Amniotic stem cell (primary cell): ENCODE measurements at places on chromosomes 2 and 18.

GRCh38 chr2:37418956-37419355 lies 74.5 kb downstream of the QPCT start:
- DNase-seq, result no peak

DNA sequence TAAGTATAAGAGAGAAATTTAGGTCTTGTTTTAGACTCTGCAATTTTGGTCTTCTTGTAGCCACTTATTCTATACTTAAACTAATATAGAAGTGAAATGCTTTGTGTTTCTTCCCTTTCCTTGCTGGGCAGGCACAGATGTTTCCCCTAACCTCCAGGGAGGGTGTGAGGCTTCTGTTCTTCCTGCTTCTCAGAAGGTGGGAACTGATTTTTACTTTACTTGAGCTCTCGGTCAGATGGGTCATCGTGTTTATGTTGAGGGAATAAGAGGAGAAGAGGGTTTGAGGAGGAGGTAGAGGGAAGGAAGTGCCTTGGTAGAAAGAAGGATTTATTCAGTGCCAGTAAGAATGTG lies 92.5 kb upstream of the CXCR4 start:
- no peak for DNase-seq

- DNase-seq, result no peak
Observed at GRCh38 chr2:223989856-223990232, 32.6 kb downstream of the MRPL44 start.

GRCh38 chr2:236959876-236960275 lies 125.8 kb upstream of the COPS8 start:
- DNase-seq, result no peak

- no peak for DNase-seq
Observed at GRCh38 chr2:120817136-120817955, 81.7 kb downstream of the GLI2 start.

DNA sequence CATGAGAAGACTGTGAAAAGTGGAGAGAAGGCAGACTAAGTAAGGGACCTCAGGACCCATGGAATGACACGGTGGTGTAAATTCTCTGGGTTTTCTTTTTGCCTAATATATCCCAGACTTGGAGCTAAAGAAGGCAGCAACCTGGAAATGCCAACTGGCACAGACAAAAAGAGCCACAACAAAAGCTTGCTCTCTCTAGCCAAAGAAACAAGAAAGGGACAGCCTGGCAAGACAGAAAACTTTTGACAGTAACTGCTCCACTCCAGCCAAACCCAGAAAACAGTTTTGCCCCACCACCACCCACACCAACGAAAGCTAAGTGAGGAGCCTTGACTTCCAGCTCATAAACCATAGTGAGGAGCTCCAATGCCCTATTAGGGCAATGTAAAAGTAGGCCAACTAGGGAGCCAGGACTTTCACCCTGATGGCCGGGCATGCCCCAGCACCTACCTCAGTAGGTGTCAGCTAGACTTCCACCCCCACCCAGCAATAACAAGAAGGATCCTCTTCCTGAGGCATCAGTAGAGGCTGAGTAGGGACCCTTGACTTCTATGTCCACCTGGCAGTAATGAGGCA lies 35.5 kb downstream of the PELI1 start:
- no peak for DNase-seq

DNA sequence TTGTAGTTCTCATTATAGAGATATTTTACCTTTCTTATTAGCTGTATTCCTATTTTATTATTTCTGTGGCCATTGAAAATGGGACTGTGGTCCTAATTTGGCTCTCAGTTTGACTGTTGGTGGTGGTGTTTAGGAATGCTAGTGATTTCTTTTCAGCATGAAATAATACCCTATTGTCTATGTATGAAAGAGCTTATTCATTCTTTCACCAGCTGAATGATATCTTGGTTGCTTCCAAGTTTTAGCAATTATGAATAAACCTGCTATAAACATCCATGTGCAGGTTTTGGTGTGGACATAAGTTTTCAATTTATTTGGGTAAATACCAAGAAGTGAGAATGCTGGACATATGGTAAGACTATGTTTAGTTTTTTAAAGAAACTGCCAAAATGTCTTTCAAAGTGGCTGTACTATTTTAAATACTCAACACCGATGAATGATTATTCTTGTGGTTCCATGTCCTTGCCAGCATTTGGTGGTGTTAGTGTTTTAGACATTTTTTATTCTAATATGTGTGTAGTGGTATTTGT lies 501.6 kb upstream of the GYPC start:
- no peak for DNase-seq

DNA sequence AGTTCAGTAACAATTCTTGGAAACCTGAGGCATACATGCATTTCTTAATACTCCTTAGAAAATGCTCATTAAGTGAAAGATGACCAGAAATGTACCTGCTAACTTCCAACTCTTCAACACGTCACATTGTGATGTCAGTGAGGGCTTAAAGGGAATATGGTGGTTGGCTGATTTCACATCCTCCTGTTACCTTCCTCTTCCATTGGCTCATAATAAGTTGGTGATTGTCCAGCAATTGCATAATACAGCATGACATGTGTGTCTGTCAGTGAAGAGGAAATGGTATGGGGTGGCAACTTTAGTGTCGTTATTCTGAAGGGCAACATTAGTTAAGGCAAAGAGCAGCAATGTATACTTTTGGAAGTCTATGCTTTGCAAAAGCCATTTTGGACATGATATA lies 26.0 kb downstream of the PLEK start:
- DNase-seq, result no peak

- DNase-seq, result no peak
Observed at GRCh38 chr18:31631526-31631925, 39.8 kb downstream of the TTR start.

DNA sequence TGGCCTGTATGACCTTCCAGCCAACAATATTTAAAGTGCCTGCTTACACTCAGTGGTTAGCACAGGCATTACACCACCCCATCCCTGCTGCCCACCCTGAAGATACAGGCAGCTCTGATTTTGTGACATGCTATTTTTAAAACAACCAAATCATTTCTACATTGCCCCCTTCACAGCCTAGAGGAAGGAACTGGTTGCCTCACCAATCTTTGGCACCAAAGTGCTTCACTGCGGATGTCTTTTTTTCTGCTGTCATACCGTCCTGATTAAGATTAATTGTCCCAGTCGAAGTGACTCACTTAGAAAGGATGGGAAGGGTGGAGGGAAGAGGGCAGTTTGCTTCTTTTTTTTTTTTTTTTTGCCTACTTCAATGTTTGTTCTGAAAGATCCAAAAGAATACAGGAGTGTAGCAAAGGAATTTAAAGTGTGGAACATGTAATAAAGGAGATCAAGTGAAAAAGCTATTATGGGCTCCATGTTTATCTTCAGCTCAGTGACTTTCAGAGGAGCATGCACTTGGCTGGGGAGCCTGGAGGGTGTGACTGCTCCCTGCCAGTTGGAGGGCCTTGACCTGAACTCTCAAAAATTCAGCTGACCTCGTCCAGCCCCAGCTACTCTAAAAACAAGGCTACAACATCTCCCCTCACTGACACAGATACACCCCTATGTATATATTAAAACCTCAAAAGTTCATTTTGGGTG lies 501.1 kb upstream of the TNP1 start:
- DNase-seq, result no peak

- DNase-seq, result no peak
Observed at GRCh38 chr2:156918410-156918809, 339.1 kb upstream of the GALNT5 start.

- no peak for DNase-seq
Observed at GRCh38 chr2:45120546-45120945, 111.3 kb upstream of the SIX2 start.

- no peak for DNase-seq
Observed at GRCh38 chr2:67389286-67389685, 7.8 kb upstream of the ETAA1 start.

- DNase-seq, result no peak
Observed at GRCh38 chr2:146451972-146452371, 1392.9 kb upstream of the ACVR2A start.

DNA sequence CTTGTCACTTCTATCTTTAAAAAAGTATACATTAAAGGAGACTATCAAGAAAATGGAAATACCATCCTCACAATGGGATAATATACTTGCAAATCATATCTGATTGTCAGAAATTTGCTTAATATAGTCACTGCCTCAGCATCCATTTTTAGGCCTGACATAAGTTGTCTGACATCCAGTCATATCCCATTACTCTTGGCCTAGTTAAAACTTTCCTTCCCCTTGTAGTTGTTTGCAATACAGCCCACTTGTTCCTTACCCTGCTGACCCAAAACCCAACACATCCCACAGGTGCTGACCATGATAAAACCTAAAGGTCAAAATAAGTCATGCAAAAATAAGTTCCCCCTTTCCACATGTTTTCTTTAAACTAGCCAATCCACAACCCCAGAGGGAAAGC lies 3.6 kb upstream of the ARHGEF33 start:
- DNase-seq, result no peak

DNA sequence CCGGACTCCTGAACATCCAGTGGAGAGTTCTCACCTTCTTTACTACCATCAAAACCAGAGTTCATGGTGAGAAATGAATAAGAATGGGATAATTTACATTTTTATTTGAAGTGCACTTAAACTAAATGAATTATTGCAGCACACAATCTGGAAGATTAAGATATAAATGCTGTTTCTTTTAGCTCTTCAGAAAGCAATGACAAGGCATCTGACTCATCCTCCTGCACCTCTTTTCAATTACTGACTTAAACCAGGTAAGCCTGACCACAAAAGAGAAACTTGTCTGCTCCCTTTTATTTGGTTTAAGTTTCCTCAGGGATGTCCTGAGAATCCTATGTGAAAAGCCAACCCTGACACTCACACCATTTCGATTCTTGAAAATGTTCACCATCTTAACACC lies 720 bp upstream of the DSC2 start:
- DNase-seq, result no peak

DNA sequence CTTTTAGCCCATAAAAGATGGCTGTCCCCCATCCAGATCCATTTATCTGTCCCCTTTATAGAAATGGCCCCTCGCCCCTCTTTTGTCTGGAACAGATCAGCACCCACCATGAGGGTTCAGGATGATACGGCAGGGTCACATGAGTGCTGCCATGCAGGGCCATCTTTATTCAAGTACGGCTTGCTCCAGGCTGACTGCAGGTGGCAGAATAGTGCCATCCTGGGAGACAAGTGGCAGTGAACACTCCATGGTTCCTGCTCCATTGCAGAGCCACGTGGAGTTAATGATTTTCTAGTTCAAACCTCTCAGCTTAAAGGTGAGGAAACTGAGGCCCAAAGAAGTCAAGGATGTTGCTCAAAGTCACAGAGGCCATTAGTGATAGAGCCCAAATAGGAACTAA lies 180.6 kb downstream of the CLIP4 start:
- peak; percentile 6 for DNase-seq

- DNase-seq, result no peak
Observed at GRCh38 chr2:45898819-45899218, 247.3 kb downstream of the PRKCE start.

- no peak for DNase-seq
Observed at GRCh38 chr2:231926761-231927565, 767 bp upstream of the NPPC start.

DNA sequence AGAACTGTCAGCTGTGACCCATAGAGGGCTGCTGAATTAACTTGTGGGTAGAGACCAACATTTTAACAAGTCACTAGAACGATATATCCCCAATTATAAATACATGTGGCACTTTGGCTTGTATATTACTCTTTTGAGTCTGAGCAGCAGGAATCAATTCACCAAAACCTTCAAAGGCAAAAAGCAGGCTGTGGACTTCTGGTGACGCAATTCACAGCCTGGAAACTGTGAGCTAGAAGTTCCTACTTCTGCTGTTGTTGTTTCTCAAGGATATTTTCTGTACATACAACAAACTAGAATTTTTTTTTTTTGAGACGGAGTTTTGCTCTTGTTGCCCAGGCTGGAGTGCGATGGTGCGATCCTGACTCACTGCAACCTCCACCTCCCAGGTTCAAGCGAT lies 37.3 kb downstream of the PTCD3 start:
- no peak for DNase-seq

DNA sequence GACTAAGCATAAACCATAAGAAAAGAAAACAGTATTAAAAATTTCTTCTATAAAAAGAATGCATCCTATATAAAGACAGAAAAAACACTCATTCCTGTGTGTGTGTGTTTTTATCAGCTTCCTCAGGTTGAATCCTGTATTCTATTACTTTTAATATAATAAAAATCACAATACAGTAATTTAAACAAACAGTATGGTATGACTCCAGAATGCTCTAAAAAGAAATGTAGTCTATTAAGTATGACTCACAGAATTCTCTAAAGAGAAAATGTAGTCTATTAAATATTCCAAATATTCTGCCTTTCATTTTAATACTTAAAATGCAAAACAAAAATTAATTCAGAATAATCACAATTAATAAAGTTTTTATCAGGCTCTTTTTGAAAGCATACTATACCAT lies 19.8 kb downstream of the CCDC88A start:
- DNase-seq, result no peak

DNA sequence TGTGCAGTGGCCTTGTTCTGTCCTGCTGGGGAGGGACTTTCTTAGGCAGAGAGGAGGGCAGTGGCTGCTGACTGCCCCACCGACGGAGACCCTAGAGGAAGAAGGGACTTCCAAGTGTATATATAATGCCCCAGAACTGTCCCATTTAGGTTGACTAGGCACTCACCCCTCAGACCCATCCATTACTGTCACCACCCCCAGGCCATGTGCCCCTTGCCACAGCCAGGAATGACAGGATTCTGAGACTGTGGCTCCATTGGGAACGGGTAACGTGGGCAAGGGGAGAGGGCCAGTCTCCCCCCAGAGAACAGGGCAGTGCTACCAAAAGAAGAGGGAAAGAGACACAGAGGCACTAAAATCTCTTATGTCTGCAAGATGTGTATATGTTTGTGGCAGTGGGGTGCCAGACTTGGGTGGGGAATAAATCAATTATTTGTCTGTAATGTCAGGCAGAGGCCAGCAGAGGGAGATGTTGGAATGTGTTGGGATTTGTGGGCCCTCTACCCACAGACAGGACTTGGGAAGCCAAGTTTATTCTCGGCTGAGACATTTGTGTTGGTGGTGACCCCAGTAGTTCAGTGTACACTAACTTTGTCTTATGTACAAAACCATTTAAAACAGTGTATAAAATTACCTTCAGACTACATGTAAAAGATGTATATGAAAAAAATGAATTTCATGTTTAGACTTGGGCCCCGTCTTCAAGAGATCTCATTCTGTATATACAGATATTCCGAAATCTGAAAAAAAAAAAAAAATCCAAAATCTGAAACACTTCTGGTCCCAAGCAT lies 24.0 kb upstream of the TMEM37 start:
- peak; percentile 24 for DNase-seq

DNA sequence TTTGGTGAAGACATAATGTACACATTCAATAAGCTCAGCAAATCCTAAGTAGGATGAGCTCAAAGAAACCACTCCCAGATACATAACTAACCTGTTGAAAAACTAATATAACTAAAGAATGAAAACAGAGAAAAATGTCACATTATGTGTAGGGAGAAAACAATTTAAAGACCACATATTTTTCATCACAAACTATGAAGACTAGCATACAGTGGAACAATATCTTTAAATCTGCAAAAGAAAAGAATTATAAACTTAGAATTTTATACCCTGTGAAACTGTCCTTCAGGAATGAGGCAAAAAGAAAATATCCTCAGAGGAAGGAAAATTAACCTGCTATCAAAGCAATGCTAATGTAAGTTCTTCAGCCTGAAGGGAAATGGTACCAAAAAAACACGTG lies 151.5 kb downstream of the PIEZO2 start:
- no peak for DNase-seq
